ENCODE measurements at places on chromosomes 5 and 9. TPM values are rescaled to one million over a fixed set of nuclear protein-coding genes. Genes with fewer than 3 reads are reported as not detected.

ORM2 gene
- total RNA-seq = not detected

GRCh38 chr5:96909003-96909402, 26.9 kb upstream of the LNPEP start:
- DNase-seq = no peak

- peak; percentile 53 for DNase-seq
Measured at GRCh38 chr5:132059696-132060500, 557 bp upstream of the IL3 start.

NEURL1B gene
- total RNA-seq = 0.36 TPM

NXNL2 gene
- total RNA-seq = not detected

DNA sequence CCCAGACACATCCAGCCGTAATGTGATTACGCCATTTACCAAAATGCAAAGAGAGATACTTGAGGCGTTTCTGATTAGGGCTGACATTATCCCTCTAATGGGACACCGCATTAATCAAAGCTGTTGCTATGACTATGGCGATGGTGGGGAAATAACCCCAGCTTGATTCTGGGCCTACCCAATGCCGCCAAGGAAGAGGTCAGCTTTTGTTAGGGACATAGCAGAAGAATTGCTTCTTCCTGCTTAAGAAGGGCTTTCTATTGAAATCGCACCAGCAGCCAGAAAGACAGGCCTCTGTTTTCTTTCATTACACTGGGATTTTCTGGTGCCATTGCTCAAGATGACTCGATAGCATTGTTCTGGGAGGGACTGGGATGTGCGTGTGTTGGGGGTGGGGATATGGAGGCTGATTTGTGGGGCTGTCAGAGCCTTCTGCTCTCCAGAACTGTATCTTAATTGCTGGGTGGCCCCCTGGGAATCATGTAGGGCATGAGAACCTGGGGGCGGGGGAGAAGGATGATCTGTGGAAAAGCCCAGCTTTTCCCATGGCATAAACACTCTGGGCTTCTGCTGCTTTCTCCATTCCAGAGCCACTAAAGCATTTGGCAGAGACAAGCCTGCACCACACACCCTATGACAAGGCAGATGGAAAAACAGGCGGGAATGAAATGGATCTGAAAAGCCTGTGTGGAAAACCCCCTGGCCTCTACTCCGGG, 106.5 kb upstream of the RAD23B start:
- no peak for DNase-seq

DNA sequence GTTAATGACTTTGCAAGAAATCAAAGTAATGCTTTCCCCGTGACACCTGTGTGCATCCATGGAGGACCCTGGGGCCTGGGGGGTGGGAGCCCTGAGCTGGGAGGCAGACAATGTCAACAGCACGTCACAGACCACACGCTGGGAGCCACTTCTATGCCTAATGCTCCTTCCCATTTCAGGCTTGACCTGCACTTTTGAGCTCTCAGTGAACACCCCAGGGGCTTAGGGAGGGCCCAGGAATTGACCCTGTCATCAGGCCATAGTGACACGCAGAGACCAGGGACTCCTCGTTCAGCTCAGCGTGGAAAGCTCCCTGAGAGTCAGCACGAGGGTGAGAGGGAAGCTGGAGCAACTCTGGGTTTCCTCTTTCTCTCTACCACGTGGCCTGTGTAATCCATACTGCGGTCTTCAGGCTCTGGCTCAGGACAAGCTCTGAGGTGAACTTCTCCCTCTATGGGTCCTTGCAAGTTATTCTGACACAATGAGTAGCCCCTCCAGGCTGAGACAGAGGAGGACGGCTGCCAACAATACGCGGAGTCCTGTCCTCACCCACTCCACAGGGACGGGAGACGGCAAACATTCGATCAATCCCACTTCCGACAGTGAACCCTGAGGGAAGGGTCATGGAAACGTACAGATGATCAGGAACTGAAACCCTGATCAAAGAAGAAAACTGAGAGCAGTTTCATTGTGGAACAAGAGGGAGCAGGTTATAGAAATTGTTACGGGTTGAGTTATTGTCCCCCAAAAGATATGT, 130.8 kb upstream of the IRX4 start:
- no peak for DNase-seq

DNA sequence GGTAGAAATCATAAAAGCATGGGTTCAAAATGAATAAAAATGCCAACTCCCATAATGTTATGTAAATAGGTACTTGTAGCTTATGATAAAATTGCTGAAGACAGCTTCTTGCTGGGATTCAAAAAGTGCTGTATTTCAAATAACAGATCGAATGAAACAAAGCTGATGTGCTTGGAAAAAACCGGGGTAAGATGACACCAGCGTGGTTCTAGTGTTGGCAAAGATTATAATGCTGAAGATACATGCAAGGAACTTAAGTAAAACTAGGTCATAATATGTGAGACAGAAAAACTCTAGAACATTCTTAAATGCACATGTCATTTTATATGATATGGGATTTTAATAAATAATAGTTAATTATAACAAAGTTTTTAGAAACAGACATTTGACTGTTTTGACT, 44.4 kb upstream of the APC start:
- DNase-seq = no peak

- DNase-seq = no peak
Measured at GRCh38 chr9:129175825-129176633, 2.0 kb downstream of the IER5L start.

DNA sequence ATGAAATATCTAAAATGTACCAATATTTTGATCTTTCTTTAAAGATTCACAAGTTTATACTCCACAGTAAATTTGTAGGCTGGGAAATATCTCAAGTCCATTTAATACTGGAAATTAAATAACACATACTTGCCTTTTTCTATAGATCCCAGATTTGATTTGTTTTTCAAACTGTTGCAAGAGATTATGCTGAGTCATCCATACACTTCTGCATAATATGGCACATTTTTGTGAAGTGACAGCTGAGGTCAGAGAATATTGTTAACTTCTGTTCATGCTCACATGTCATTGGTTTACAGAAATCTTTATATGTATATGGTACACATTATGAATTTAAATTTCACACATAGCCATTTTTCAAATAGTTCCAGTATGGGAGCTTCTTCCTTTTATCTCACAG, 1066.3 kb upstream of the NUDT12 start:
- no peak for DNase-seq
